T-helper 22 cell (primary cell): ENCODE measurements at places on chromosomes 3 and 15.

DNA sequence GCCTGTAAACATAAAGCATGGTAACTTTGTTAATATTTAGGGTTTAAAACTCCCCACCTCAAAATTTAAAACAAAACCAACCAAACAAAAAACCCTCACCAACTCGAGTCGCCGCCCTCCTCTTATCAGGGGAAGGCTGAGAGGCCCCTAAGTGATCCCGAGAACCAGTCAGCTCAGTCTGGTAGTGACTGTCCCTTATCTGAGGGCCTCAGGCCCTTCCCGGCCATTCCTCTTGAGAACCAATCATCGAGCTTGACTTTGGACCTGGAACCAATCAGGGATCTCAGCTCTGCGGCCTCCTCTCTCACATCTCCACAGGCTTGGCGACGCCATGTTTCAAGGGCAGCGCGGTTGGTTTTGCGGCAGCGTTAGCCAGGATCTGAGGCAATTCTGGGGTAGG lies at the start of gene TERB2:
Gene TERB2 (plus strand): TSS at position 300 of the 400 bp plus-strand sequence. CDS start 32 bp downstream, at position 332.
- DNase-seq: no peak

- DNase-seq: no peak
Observed at GRCh38 chr15:92900731-92901071, 577 bp downstream of the CHD2 start.

DNA sequence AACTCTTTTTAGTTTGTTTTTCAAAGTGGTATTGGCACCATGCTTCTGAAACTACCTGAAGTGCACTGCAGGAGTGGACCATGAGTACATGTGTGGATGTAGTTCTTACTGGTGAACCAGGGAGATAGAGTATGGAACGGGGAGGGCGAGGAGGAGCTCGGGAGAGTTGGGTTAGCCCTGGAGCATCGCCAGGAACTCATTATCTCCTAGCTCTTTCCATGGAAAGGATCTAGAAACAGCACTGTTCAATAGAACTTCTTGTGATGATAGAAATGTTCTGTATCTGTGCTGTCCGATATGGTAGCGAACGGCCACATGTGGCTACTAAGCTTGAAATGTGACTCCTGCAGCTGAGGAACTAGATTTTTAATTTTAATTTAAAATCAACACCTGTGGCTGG lies 47.3 kb downstream of the VGLL4 start:
- DNase-seq: no peak

DNA sequence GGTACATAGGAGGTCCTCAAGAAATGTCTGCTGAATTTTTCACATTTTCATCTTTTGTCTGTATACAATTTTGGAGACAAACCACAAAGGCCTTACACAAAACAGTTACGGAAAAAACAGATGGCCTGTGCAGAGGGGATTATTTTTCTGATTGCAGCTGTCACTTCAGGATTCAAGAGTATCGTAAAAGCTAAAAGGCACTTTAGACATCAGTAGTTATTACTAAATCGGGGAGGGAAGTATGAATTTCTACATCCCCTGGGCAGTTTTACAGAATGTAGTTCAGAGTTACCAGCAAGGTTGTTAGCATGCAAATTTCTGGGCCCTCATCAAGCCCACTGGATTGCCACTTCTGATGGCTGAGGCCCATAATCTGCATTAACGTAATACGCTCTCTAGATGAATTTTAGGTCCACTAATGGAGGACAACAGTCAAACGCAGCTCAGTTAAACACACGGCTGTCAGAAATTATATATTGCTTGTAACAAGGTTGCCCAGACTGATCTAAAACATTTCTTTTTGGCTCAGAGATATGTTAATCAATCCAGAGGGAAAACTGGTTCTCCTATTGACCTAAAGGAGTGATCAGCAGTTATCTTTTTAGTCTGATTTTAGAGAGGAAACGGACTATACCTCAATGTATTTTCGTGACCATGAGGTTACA lies 1.1 kb downstream of the RIOX2 start:
- DNase-seq: no peak

DNA sequence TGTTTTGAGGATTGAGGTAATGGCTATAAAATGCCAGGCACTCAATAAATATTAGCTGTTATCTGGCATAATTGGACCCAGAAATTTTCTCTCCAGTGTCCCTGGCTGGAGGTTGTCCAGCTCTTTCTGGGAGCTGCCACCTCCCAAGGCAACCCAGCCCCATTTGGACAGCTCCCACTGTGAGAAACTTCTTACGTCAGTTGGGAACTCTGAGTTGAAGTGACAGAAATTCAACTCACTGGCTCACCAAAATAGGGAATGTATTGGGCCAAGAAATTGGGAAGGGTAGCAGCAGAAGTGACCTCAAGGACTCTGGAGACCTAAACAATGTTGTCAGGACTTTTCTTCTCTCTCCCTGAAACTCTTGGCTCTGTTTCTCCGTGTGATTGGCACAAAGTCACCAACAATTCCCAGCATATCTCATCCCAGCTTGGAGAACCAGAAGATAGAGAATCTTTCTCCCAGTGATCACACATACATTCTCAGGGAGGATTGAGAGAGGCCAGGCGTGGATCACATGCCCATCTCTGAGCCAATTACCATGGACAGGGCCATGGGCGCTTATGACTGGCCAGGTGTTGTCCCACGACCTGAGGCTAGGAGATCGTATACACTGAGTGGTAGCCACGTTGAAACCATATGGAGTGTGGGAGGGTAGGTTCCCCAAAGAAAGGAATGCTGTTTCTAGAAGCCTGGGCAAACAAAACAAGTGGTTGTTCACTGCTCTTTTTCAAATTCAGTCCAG lies 22.5 kb upstream of the HCN4 start:
- DNase-seq: no peak

DNA sequence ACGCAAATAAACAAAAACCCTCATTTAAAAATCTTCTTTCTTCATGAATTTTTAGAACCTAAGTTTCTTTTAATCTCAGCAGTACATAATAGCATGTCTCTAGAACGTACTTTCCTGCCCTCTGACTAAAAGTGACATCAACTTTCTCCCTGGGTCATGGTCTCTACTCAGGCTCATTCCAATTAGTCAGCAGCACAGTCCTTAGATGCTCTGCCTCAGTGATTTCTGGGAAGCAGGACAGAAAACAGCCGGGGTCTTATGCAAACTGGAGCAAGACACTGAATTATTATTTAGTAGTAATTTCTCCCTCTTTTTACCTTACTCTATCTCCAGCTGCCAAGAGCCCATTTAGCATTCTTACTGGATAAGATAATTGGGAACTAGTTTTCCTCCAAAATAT lies 365.2 kb downstream of the TUSC7 start:
- DNase-seq: no peak

DNA sequence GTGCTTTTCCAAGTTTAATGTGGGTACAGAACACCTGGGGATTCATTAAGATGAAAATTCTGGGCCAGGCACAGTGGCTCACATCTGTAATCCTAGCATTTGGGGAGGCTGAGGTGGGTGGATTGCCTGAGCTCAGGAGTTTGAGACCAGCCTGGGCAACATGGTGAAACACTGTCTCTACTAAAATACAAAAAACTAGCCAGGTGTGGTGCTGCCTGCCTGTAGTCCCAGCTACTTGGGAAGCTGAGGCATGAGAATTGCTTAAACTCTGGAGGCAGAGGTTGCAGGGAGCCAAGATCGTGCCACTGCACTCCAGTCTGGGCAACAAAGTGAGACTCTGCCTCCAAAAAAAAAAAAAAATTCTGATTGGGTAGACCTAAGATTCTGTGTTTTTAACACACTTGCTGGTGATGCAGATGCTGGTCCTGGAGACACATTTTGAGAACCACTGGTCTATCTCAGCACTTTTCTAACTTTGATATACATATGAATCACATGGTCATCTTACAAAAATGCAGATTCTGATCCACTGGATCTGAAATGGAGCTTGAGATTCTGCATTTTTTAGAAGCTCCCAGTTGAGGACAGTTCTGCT lies 223.8 kb upstream of the SATB1 start:
- no peak for DNase-seq

DNA sequence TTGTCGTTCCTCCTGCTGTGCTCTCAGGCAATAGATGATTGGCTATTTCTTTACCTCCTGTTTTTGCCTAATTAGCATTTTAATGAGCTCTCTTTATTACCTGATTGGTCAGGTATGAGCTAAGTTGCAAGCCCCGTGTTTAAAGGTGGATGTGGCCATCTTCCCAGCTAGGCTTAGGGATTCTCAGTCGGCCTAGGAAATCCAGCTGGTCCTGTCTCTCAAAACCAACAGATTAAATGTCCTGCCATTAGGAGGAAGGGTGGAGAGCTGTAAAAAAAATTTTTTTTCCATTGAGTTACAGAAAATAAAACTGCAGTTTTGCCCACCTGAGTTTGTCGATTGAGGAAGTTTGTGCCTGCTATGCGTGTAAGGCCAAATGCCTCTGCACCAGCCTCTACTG lies 5.4 kb upstream of the ACSBG1 start:
- no peak for DNase-seq

- no peak for DNase-seq
Observed at GRCh38 chr3:173770011-173770410, 372.5 kb downstream of the NLGN1 start.

DNA sequence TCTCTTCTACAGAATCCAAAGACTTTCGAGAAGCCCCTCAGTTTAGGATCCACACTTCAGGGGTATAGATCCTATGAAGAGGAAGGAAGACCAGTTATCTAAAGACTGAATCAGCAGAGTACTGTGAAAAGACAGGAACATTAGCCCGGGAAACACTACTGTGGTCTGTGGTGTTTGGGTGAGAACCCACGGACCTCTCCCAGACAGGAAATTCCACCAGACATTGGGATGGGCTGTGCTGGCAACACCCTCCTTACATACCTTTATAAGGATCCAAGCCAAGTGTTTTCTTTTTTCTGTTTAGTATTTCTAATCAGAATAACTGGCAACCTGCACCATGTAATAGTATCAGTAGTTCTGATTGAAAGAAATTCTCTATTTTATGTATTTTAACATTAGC lies 14.1 kb downstream of the TMEM207 start:
- DNase-seq: no peak

DNA sequence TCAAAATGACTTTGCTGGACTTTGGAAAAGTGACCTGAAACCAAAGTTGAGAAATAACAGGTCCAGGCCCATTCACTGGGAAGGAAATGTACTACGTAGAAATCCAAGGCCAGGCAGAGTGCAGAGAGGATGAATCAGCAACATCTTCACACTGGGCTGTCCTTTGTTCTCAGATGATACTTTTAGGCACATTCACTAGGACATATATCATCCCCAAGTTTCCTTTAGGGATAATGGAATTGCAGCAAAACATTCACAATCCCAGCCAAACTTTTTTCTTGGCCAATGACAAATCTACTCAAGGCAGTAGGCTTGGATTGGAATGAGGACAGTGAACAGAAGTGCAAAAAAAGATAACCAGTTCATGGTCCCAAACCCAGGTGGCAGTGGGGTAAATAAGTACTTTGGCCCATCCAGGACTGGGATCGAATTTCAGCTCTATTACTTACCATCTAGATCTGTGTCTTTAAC lies 75.1 kb downstream of the CLDN11 start:
- no peak for DNase-seq

- no peak for DNase-seq
Observed at GRCh38 chr15:86942285-86942684, 862.6 kb downstream of the AGBL1 start.

GRCh38 chr3:196662711-196663571 lies 23.4 kb downstream of the NRROS start:
- no peak for DNase-seq

GRCh38 chr15:82044373-82045178 lies 1.2 kb downstream of the MEX3B start:
- peak; percentile 27 for DNase-seq

DNA sequence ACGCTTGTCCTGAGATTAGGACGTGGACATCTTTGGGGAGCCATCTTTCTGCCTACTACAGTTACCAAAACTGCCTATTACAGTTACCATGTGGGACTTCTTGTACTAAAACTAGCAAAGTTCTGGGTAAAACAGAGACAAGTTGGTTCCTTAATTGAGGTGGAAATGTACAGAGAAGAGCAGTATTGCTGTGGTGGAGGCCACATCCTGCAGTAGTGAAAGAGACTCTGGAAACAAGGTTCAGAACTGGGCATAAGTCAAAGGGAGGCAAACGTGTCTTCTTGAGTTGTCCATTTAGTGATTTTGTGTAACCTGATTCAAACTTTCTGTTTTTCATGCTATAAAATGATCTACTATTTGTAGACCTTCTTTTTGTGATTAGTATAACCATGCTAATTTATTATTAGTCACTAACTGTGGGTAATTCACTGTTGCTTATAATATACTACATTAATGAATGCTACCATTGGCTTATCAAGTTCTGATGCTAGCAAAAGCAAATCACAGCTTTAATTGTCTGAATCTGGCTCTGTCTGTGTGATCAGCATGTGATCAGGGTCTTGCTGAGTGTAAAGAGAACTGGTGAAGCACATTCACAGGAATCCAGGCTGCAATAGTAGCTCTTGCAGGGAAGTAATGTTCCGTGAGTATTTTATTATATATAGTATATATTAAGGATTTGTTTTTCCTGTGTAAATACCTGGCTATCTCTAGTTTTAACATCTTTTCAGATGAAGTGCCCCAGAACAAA lies 207.9 kb upstream of the GAP43 start:
- no peak for DNase-seq

DNA sequence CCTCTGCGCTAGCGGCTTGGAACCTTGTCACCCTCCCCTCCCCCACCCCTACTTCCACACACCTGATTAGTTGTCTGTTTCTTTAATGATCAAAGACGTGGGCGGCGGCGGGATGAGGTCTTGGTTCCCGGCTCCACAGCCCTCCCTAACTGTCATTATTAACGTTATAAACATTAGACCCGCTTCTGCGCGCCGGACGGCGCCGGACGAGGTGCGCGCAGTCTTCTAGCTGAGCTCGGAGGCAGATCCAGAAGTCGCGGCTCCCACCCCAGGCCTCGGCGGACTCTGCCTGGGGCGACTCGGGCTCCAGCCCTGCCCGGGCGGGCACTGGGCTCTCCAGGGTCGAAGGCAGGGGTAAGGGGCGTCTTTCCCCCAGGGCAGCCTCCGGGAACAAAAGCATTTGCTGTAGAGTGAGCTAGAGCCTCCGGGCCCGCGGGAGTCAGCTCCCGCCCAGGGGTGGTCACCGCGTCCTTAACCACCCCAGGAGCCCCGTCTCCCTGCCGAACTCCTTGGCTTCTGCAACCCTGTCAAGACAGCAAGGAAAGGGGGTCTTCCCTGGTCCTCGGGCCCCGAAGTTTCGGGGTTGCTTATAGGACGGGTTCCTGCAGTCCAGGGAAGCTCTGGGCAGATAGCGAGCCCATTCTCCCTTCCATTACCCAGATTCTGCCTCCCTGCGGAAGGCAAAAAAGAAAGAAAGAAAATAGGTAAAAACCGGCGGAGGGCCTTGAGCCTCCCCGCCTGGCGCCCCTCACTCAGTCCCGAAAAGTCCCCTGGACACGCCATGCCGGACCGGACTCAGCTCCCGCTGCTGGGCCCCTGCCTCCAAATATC lies 2.2 kb upstream of the ISLR2 start:
- no peak for DNase-seq
